ENCODE measurements at places on chromosomes 7 and 10. TPM values are rescaled to one million over a fixed set of nuclear protein-coding genes. Genes with fewer than 3 reads are reported as not detected.

Gene ASAH2
- total RNA-seq = not detected

DNA sequence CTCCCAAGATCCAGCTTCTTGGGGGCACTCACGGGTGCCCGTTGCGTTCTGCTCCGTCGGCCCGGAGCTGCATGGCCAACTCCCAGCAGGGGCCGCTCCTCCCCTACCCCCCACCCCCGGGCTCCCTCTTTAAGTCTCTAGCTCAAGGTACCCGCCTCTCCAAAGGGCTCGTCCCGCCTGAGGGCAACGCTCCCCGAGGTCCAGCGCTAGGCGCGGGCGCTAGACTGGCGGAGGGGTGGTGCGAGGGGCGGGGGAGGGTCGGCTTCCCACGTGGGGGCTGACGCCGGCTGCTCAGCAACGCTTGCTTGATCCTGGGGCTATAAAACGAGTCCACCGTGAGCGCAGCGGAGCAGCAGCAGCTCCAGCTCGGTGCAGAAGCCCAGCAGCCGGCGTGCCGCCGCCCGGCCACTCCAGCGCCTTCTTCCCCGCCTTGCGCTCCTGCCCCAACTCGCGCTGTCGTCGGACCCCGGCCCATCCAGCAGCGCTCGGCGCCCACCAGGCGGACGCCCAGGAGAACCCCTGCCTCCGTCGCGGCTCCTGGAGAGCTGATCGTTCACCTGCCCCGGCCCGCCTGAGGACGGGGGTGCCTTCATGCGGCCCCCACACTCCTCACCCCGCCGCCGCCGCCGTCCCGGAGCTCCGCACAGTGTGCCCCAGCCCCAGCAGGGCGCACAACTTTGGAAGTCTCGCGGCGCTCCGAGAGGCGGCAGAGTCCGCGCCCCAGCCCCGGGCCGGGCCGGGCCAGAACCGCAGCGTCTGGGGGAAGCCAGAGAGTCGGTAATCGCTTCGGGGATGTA, at the start of gene ADRA2A:
Gene ADRA2A, plus strand, starts transcription at position 348 of the 797 bp plus-strand sequence. CDS start 968 bp downstream, outside the sequence.
- peaks cover 37% of the 10 kb centered on the region for H3K4me1 ChIP-seq
- peak; percentile 35 for DNase-seq
- peak within 1 kb of the TSS; percentile 69 for H3K4me3 ChIP-seq

Gene ZNF804B
- total RNA-seq = not detected

DNA sequence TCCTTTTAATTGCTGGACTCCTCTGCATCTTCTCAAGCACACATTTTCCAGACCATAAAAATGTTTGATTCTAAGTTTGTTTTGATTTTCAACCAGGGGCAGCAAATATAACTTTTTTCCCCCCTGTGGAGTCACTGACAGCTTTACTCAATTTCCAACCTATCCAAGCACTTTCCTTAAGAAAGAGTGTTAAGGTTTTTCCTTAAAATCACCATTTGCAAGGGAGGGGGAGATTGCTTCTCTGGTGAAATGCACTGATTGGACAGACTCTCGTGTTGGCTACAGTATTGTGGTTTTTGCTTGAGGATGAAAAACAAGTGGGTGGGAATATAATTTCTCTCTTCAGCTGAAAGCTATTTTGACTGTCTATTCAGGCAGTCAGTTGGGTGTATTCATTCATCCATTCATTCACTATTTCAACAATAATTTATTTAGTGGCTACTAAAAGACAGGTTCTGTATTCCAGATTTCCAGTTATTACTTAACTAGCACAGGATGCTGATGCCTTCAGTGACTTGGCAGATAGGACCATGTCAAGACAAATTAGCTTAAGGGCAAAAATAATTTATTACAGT, 146.3 kb downstream of the BAMBI start:
- no peak overlapping the region for H3K27ac ChIP-seq
- H3K4me1 ChIP-seq = no peaks in the 10 kb centered on the region
- no peak overlapping the region for H3K4me3 ChIP-seq
- H3K27me3 ChIP-seq = no peaks in the 10 kb centered on the region
- H3K36me3 ChIP-seq = no peaks in the 10 kb centered on the region

GRCh38 chr7:44784364-44784763, 12.1 kb upstream of the PPIA start:
- no peaks in the 10 kb centered on the region for H3K4me1 ChIP-seq
- DNase-seq = no peak
- no peak overlapping the region for H3K27ac ChIP-seq
- no peaks in the 10 kb centered on the region for H3K36me3 ChIP-seq
- no peaks in the 10 kb centered on the region for H3K27me3 ChIP-seq
- no peak overlapping the region for H3K4me3 ChIP-seq

Gene DGKI
- 1.3 TPM for total RNA-seq

GRCh38 chr7:46957195-46957594, 624.7 kb downstream of the TNS3 start:
- no peaks in the 10 kb centered on the region for H3K27me3 ChIP-seq
- H3K27ac ChIP-seq = no peak overlapping the region
- H3K4me1 ChIP-seq = peaks cover 17% of the 10 kb centered on the region
- H3K4me3 ChIP-seq = no peak overlapping the region

DNA sequence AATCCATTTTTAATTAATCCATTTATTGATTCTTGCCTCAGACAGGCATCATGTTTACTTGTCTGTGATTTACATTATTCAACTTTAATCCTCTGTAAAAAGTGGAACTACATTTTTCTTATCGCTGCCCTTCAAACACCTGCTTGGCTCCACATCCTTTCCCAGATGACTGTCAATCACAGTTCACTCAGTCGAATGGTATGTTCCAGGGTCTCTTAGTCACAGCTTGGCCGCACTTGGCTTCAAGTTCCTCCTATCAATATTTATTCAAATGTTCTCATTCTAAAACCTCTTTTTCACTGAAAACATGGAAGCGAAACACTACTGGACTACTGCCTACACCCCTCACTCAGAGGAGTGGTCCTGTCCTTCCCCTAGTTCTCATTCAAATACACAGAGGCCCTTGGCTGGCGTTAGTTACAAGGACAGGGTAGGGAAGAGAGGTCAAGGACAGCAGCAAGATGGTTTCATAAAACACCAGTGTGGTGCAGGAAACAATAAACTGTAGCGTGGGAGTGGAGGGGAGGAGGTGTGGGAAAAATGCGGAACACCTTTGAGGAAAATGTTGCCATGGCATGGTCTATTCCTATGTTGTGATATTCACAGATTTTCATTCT, 143.2 kb downstream of the USP6NL start:
- peaks cover 2% of the 10 kb centered on the region for H3K4me1 ChIP-seq
- DNase-seq = no peak
- no peaks in the 10 kb centered on the region for H3K27me3 ChIP-seq
- no peak overlapping the region for H3K4me3 ChIP-seq
- peaks cover 7% of the 10 kb centered on the region for H3K36me3 ChIP-seq
- H3K27ac ChIP-seq = no peak overlapping the region

DNA sequence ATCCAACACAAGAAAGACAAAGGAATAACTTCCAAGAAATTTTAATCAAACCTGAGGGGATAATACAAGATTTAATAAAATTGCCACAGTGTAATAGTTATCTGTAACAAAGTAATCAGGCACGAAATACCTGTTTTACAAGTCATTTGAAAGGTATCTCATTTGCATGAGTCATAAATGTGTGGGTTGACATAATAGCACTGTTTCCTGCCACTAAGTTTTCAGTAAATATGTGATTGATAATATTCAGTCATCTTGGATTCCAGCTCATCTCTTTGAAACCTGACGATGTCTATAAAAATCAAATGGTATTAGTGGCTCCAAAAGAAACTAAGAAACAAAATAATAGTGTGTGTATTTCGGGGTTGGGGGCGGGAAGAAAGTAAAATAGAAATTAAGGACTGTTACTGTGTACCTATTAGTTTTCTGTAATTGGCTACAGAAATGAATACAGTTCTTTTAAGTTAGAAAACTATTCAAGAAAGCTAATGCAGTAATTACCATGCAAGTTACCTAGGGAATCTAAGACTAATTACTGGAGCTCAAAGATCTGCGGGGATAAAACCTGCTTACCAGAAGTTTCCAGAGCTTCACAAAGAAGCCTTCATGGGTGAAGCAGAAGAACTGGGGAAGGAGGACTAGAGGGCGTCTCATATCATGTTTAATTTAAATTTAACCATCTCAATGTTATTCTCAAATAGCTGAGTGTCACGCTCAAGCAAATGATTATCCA, 100.7 kb downstream of the ST8SIA6 start:
- H3K4me3 ChIP-seq = no peak overlapping the region
- no peaks in the 10 kb centered on the region for H3K27me3 ChIP-seq
- H3K36me3 ChIP-seq = no peaks in the 10 kb centered on the region
- H3K27ac ChIP-seq = no peak overlapping the region
- peaks cover 11% of the 10 kb centered on the region for H3K4me1 ChIP-seq

- H3K4me3 ChIP-seq = no peak overlapping the region
- peaks cover 37% of the 10 kb centered on the region for H3K27me3 ChIP-seq
These were observed 39.5 kb downstream of the ZNF117 start for GRCh38 chr7:64951250-64951848.

Gene ZNF735
- total RNA-seq = not detected

GRCh38 chr7:106767498-106768323, 97.4 kb upstream of the PIK3CG start:
- H3K4me1 ChIP-seq = peaks cover 6% of the 10 kb centered on the region
- H3K36me3 ChIP-seq = no peaks in the 10 kb centered on the region
- no peak for DNase-seq
- H3K27me3 ChIP-seq = no peaks in the 10 kb centered on the region

- no peak overlapping the region for H3K27ac ChIP-seq
- no peaks in the 10 kb centered on the region for H3K36me3 ChIP-seq
- DNase-seq = no peak
- H3K27me3 ChIP-seq = peaks cover 63% of the 10 kb centered on the region
These were observed 378.8 kb upstream of the SHH start for GRCh38 chr7:156191090-156191489.

GRCh38 chr10:44334621-44335184, 50.2 kb downstream of the CXCL12 start:
- H3K27ac ChIP-seq = no peak overlapping the region
- no peaks in the 10 kb centered on the region for H3K27me3 ChIP-seq
- DNase-seq = no peak
- H3K36me3 ChIP-seq = no peaks in the 10 kb centered on the region
- no peak overlapping the region for H3K4me3 ChIP-seq
- peaks cover 14% of the 10 kb centered on the region for H3K4me1 ChIP-seq

Gene IFIT1B
- total RNA-seq = not detected

DNA sequence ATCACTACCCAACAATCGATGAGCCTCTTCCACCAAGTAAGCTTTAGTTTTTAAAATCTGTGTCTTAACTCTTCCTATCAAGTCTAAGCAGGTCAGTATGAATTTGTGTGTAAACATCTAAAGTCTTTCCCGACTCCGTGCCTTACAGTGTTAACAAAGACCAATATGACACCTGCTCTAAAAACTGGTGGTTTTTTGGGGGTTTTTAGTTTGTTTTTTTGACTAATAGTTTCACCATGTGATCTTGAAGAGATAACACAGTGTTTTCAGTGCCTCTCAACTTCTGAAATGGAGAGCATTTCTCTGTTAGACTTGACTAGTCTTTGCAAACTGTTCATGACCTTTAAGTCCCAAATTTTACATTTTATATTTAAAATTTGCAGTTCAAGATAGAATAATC, 132.0 kb upstream of the STK17A start:
- no peaks in the 10 kb centered on the region for H3K36me3 ChIP-seq
- H3K4me3 ChIP-seq = no peak overlapping the region
- no peaks in the 10 kb centered on the region for H3K4me1 ChIP-seq
- no peaks in the 10 kb centered on the region for H3K27me3 ChIP-seq
- DNase-seq = no peak

GRCh38 chr7:80781561-80781979, 137.3 kb downstream of the SEMA3C start:
- DNase-seq = peak; percentile 35
- H3K27ac ChIP-seq = peak overlapping the region; percentile 81
- no peaks in the 10 kb centered on the region for H3K27me3 ChIP-seq

- no peaks in the 10 kb centered on the region for H3K4me1 ChIP-seq
- H3K4me3 ChIP-seq = no peak overlapping the region
- H3K27me3 ChIP-seq = no peaks in the 10 kb centered on the region
- DNase-seq = no peak
- no peaks in the 10 kb centered on the region for H3K36me3 ChIP-seq
- no peak overlapping the region for H3K27ac ChIP-seq
These were observed 195.2 kb downstream of the NXPH1 start for GRCh38 chr7:8628656-8629055.

DNA sequence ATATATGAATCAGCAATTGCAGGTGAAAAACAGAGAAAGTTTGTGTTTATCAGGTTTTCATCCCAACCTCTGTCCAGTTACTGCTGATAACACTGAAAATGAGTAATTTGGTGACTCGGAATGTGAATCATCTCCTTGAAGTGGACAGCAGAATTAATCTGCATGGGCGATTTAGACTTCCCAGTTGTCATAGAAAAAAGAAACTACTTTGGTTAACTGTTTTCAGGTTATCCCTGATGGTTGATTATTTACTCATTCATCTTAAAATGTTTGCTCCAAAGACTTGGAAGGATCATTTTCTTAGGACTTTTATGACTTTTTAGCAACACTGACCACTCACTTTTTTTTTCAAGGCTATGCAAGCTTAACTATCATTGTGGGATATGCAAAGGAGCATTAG, 504.1 kb upstream of the ANKRD30A start:
- DNase-seq = no peak
- H3K4me3 ChIP-seq = no peak overlapping the region
- H3K36me3 ChIP-seq = no peaks in the 10 kb centered on the region
- H3K27me3 ChIP-seq = no peaks in the 10 kb centered on the region
- H3K27ac ChIP-seq = no peak overlapping the region
- no peaks in the 10 kb centered on the region for H3K4me1 ChIP-seq

DNA sequence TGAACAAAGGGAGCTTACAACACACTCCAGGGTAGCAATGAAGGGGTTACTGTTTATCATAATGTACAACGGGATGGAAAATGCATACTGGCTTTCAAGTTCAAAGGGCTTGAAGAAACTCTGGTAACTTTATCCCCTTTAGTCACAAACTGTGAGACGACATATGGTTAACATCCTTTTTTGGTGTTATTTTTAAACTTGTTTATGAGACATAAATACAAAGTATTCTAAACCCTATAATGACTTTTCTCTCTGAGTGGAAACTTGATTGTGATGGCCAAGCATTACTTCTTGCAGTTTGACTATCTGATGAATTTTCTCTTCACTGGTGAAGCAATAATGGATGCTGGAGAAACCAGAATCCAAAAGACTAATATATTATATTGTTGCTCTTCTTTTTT, 62.0 kb upstream of the SEMA3A start:
- no peaks in the 10 kb centered on the region for H3K4me1 ChIP-seq
- no peaks in the 10 kb centered on the region for H3K27me3 ChIP-seq
- no peak for DNase-seq
- no peaks in the 10 kb centered on the region for H3K36me3 ChIP-seq

Gene CALN1
- total RNA-seq = not detected

All from left ventricle myocardium inferior (tissue), 1 donor.